ENCODE measurements at places on chromosomes 12 and 14.

DNA sequence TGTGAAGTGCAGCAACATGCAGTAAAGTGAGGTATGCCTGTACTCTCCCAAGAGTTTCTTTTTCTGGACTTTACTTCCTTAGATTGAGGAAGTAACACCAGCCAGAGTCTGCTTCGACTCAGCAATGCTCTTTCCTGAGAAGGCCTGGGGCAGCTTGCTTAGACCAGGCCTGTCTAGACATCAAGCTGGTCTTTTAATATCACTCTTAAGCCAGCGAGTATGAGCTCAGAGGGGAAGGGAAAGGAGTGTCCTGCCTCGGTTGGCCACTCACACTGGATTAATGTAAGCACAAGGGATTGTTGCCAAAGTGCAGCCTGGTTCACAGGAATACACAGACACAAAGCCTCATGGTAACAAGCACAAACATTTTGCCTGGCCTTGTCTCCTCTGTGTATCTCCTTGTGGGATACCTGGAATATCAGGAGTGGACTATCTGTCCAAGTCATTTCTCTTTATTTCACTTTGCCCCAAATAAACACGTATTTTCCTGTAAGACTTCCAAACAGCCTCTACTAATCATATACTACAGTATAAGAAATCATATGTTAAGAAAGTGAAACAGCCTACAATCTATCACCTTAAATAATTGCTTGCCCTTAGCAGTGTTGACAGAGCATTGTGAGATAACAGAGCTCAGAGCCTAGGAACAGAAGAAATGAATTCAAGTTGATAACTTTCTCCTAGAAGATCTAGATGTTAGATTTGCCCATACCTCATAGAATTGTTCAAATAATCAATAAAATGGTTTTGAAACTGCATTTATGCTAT is 121.2 kb upstream of the DAAM1 start:
- DNase-seq: no peak

DNA sequence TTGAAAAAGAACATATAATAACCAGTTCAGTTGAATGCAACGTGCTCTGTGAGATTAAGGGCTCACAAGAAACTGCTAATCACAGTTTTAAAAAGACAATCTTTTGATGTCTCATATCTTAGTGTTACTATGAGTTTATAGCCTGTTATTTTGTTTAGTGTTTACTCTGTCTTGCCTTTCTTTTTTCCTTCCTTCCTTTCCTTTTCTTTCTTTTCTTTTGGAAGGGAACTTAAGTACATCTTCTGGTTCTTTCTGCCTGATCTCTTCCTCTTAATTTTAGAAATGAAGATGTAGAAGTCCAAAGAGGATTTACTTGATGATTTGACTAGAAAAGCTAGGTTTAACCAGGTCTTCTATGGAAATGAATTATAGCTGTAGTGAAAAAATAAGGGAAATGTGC is 38.2 kb downstream of the WNK1 start:
- no peak for DNase-seq

GRCh38 chr12:122067966-122068365 is 10.6 kb upstream of the MLXIP start:
- no peak for DNase-seq

GRCh38 chr14:100291305-100292075 is 14.8 kb downstream of the SLC25A29 start:
- DNase-seq: no peak

DNA sequence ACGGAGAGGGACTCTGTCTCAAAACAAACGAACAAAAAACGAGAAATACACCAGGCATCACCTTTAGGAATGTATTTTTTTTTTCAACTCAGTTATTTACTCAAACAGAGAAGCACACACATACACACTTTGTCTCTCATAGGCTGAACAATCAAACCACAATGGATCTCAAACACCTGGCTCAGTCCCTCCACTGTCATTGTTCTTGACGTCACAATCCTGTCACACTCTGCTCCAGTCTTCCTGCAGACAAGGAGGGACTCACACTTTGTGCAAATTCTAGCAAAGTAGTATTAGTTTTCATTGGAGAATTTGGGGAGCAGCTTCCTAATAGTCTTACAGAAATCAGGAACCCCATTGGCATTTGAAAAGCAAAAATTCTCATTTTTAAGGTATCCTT is 727.8 kb downstream of the BCL11B start:
- no peak for DNase-seq

- DNase-seq: no peak
Measured at GRCh38 chr12:27924350-27925135, 48.0 kb downstream of the PTHLH start.

GRCh38 chr14:76112889-76113624 is 38.7 kb upstream of the GPATCH2L start:
- DNase-seq: no peak

DNA sequence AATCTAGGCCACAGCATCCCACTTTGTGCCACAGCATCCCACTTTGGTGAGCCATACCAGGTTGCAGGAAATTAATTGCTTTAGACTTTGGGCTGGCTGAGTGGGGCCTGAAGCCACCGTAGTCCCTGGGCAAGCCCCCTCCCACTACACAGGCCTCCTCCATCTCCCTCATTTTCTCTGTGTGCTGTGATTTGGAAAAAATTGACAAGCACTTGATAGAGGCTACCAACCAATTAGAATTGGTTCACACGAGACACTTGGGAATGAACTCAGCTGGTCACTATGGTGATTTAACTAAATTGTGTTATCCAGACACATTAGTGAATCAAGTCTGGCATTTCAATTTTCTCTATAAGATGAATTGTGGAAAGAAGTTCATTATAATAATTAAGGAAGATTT is 481.1 kb downstream of the DIO2 start:
- DNase-seq: no peak
